ENCODE measurements at places on chromosomes 12 and 14. TPM values are rescaled to one million over a fixed set of nuclear protein-coding genes. Genes with fewer than 3 reads are reported as not detected.

- no peak for DNase-seq
Measured at GRCh38 chr12:13101821-13102375, 1.6 kb downstream of the GSG1 start.

DNA sequence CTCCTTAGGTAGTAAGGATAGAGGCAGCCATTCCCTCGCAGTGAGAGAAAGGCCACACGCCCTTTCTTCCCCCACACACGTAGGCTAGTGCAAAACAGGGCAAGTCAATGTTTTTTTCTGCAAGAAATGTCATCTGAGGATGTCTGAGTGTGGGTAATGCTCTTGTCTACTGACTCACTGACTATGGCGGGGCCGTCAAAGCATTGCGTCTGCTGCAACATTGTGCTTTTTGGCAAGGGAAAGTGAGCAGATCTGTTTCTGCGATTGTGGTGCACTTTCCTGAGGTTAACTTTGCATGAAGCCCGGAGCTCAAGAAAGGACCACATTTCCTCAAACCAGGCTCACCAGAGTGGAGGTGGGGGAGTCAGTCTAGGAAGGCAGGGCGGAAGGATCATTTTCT is 181.6 kb upstream of the GZMB start:
- no peak for DNase-seq

DNA sequence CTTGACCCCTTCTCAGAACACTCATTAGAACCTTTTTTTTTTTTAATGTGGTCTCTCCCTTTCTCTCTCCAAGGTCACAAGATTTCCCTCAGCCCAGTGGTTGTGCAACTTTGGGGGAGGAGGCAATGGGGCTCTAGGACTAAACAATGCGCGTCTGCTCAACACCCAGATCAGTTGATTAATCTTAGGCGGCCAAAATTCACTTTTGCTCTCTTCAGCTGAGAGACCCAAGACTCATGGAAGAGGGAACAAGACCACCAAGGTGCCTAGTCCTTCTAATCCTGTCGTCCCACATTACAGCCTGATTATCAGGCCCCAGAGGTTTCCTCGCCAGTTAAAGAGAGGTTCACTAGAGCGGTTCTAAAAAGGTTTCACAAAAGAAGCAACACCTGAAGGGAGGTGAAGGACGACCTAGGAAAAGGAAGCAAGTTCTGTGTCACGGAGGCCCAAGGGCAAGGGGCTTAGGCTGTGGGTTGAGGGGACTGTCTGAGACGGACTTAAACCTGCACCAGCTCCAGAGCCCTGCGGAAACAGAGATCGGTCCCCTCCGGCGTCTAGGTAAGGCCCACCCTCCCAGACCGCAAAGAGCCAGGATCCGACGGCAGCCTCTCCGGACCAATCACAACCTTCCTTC is 824 bp upstream of the TARBP2 start:
- DNase-seq: no peak

- no peak for DNase-seq
Measured at GRCh38 chr14:68660495-68660894, 132.4 kb downstream of the ZFP36L1 start.

DNA sequence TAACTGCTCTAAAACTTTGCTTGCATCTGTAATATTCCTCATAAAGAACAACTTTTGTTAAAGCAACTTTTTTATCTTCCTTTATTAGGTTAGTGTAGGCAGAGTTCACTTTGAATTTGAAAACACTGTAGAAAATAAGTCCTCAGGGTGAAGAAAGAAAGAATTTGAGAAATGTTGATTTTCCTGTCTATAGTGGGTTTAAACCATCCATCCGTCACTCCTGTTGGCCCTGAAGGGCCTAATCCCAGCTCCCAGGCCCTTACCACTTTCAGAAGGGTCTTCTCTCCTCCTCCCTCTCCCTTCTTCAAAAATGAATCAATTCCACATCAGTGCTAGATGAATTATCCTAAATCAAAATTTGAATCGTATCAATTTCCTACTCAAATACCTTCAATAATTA is 4.9 kb upstream of the SLC2A3 start:
- no peak for DNase-seq

Gene IFNG
- polyA plus RNA-seq: 0.58 TPM

Gene LRFN5
- 0.10 TPM for polyA plus RNA-seq

Gene CIDEB
- 31.4 TPM for polyA plus RNA-seq

Data from spleen (tissue), 13 donors.